CD4-positive, alpha-beta T cell treated with Interleukin-17A for 1 hour (primary cell): ENCODE measurements at places on chromosomes 4 and X.

GRCh38 chr4:31415629-31416028, 695.5 kb downstream of the PCDH7 start:
- no peak for DNase-seq

DNA sequence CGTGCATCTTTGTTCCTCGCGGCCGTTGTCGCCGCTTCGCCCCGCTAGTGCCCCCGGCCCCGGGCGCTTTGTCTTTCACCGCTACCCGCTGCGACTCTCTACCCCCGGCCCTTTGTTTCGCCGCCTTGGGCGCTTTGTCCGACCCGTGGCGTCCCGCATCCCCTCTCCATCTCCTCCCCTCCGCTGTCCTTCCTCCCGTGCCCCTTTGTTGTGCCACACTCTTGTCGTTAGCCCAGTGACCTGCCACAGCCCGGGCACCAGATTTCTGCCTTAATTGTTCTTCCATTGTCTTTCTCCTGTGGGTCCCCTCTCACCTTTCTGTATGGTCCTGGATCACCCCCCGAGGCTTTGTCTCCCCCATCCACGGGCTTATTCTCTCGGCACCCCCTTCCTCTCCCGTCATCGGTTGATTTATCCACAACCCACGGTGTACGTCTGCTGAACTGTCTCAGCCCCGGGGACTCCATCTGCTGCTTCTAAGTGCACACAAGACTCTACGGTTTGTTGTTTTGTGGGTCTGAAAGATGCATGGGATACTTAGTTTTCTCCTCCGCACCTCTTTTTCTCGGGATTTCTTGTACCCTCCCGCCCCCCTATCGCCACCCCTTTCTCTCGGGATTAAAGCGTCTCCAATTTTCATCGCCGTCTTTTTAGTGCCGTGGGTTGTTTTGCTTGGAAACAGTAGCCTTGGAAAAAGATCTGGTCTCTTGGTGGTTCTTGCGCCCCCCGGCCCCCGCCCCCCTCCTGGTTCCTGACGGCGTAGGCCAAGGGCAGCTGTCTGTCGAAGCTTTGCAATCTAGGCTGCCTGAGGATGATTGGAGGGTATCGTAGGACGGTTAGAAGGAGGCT, 783 bp downstream of the RBPJ start:
- DNase-seq, result peak; percentile 35

- DNase-seq, result no peak
These were observed 160.1 kb upstream of the VCX3A start for GRCh38 chrX:6694977-6695376.

- DNase-seq, result no peak
These were observed 54.5 kb downstream of the CCSER1 start for GRCh38 chr4:90181644-90182043.

- no peak for DNase-seq
These were observed 22.3 kb downstream of the APLN start for GRCh38 chrX:129632443-129632842.

- no peak for DNase-seq
These were observed 3.6 kb downstream of the NKX1-1 start for GRCh38 chr4:1402516-1403091.

- no peak for DNase-seq
These were observed 6.4 kb upstream of the DCUN1D4 start for GRCh38 chr4:51836549-51836948.

- DNase-seq, result no peak
These were observed 8.4 kb downstream of the EMCN start for GRCh38 chr4:100509386-100509785.

- DNase-seq, result peak; percentile 38
These were observed 449 bp downstream of the FBXL5 start for GRCh38 chr4:15654593-15655222.

- DNase-seq, result no peak
These were observed 8.3 kb downstream of the NDP start for GRCh38 chrX:43964936-43965335.

DNA sequence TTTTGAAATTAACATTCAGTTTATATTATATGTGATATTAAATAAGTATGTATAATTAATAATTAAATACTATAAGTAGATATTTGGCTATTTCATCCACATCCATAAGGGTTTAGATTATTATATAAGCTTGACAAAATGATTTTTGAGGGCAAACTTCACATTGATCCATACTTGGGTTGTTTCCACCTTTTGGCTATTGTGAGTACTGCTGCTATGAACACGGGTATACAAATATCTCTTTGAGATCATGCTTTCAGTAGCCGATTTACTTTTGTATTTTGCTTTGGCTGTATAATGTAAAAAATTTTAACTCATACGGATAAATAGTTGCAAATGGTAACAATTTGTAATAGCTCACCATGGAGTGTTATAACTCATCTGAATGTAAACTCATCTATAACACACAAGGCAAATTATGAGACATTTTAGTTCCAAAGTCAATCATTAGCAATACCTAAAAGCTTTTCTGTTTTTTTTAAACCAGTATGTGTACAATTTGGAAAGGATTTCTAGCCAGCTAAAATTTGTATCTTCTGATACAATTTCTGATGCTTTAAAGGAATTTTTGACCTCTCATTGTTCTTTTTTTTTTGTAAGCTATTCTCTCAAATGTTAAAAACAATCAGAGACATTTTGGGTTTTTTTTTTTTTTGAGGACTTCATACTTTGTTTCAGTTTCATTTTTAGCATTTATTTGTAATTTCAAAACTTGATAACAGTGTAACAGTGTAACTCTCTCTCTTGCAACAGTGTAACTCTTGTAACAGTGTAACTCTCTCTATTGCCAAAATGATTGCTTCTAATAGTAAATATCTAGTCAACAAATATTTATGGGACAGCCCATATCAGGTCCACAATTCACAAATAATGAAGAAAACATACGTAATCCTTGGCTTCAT, 51.8 kb upstream of the ARX start:
- peak; percentile 14 for DNase-seq

DNA sequence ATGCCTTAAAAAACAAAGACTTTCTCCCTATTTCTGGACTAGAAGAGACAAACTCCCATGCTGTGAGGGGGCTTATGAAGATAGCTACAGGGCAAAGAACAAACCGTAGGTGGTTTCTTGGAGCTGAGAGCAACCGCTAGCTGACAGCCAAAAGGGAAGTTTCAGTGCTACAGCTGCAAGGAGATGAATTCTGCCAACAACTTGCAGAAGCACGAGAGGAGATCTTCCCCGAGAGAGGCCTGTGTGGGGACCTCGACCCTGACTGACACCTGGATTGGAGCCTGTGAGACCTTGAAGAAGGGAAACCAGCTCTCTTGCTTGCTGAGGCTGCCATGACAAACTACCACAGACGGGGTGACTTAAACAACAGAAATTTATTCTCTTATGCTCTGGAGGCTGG, 183.8 kb upstream of the VCX3A start:
- no peak for DNase-seq

- DNase-seq, result no peak
These were observed 162.1 kb upstream of the EMCN start for GRCh38 chr4:100679926-100680325.

DNA sequence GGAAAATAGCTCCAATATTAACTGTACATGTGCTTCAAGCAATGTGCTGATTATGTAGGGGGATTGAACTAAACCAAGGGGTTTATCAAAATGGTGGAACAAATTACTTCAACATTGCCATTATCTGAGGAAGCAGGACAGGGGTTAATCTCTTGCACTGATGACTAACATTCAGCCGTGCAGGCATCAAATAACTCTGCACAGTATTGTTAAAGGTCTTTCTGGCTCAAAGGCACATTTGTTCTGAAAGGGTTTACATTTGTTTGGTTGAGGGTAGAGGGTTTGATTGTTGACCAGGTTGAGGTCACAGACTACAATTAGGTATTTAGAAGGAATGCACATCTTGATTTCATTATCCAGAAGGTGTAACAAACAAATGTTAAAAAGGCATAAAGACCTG, 32.2 kb upstream of the CCSER1 start:
- DNase-seq, result no peak

DNA sequence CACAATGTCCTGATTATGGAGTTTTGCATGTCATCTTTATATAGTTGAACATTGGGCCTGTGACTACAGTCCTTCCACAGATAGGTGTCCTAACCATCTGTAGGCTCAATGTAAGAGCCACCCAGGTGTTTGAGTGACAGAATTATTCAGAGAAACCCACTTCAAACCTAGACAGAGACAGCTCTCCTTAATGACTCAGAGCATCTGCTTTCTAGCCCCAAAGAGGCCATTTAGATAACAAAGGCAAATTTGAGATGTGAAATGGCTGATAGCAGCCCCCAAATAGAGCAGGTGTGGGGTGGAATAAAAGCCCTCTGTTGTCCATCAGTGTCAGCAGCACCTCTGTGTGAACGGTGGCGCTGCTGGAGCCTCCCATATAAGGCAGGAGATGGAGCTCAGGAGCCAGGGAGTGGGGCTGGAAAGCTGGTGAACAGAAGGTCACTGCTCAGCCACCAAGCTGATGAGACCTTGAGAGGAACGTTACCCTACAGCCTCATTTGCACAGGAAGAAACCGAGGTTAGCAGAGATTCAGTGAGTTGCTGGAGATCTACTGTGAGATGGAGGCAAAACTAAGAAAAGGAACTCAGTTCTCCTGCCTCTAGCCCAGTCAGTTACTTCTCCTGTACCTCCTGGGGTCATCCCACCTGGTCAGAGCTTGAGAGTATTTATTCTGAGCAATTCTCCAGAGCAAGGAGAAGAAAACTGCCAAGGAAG, 153.3 kb upstream of the LNX1 start:
- DNase-seq, result no peak
